ENCODE measurements at places on chromosomes 2 and 18.

GRCh38 chr18:6056171-6056910, 161.0 kb upstream of the TMEM200C start:
- DNase-seq, result peak; percentile 24

DNA sequence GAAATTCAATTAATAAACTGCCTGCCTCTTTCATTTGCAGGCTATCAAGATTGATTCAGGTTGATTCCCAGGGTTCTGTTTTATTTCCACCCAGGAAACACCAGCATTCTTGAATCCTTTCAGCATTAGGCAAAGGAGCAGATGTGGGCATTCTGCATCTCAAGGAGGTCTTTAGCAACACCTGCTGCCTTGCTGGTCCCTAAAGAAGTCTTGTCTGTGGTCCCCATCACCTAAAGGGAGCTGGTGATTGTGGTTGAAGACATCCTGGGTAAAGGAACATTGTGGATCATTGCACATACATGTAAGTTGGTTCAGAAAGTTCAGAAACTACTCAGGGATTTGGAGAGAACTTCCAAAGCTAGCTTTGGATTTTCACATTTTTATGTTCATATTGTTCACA, 78.3 kb downstream of the EVA1A start:
- DNase-seq, result no peak

- DNase-seq, result no peak
These were observed 103.1 kb upstream of the ZC3H15 start for GRCh38 chr2:186382932-186383331.

- DNase-seq, result no peak
These were observed 65.7 kb downstream of the KLHL14 start for GRCh38 chr18:32707147-32707546.

- DNase-seq, result no peak
These were observed 71.6 kb downstream of the RRM2 start for GRCh38 chr2:10193851-10194820.

GRCh38 chr2:141728886-141729285, 401.9 kb downstream of the LRP1B start:
- DNase-seq, result no peak

GRCh38 chr2:10787176-10787968, 25.2 kb downstream of the PDIA6 start:
- peak; percentile 52 for DNase-seq

GRCh38 chr2:28749526-28749925, 2.1 kb upstream of the PPP1CB start:
- no peak for DNase-seq

DNA sequence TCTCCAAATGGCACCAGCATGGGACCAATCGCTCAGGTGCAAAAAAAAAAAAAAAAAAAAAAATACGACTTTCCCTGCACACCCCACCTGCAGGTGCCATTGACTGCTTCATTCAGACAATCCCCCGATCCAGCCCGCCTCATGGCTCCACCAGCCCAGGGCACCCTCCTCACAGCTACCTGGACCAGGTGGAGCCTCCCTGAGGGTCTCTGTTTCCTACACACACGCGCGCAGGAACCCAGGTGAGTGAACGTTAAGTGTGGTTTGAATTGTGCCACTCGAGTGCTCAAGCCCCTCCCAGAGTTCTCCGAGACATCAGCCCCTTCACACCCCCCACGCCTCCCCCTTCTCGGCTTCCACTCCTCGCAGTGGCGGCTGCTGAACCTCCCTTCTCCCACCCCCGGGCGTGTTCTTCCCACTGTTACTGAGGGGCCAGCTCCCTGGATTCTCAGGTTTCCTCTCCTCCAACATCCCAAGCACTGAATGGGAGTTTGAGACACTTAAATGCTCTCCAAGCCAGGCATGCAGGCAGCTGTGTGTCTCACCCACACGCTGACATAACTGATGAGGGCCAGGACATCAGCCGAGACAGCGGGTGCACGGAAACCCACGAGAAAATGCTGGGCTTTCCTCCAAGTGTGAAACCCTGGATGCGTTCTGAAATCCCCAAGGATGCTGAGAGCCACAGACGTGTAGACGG, 88.8 kb upstream of the SNTG2 start:
- DNase-seq, result no peak

DNA sequence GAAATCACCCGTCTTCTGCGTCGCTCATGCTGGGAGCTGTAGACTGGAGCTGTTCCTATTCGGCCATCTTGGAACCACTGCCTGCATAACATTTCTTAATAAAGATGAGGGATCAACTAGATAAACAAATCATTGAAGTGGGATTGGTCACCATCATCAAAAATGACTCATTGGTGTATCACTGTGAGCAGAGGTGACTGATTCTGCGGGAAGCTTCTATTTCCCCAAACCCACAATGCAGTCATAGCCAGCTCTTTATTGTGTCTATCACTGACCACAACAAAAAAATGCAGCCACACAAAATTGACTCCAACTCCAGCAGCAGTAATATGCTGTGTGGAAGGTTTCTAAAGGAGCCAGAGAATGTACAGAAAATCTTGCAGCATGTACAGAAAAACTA, 630.7 kb upstream of the HS6ST1 start:
- DNase-seq, result no peak

- DNase-seq, result no peak
These were observed 93.8 kb downstream of the EDAR start for GRCh38 chr2:108895188-108895587.

- DNase-seq, result no peak
These were observed 42.1 kb upstream of the SIGLEC15 start for GRCh38 chr18:45783097-45784075.

DNA sequence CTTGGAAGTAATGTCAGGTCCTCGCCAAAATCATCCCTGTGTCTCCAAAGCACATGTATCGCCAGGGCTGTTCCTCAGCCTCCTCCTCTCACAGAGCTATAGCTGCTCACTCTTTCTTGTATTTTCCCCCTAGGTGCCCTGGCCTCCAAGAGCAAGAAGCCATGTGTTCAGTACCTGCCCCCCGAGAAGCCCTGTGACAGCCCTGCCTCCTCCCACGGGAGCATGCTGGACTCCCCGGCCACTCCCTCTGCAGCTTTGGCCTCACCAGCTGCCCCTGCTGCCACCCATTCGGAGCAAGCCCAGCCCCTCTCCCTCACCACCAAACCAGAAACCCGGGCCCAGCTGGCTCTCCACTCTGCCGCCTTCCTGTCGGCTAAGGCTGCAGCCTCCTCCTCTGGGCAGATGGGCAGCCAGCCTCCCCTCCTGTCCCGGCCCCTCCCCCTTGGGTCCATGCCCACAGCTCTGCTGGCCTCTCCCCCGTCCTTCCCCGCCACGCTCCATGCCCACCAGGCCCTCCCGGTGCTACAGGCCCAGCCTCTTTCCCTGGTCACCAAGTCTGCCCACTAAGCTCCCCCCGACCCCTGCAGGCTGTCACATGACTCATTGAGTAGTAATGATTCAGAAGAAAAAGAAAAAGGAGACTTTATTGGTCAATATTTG, 18.8 kb downstream of the TGOLN2 start:
- peak; percentile 26 for DNase-seq

DNA sequence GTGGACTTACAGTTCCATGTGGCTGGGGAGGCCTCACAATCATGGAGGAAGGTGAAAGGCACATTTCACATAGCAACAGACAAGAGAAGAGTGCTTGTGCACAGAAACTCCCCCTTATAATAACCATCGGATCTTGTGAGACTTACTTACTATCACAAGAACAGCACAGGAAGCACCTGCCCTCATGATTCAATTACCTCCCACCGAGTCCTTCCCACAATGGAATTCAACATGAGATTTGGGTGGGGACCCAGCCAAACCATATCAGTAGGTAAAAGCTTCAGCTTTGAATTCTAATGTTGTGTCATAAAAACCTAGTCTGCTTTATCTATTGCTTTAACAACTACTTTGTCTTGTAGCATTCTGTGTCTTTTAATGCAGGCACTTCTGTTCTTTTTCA, 140.4 kb upstream of the PIK3C3 start:
- DNase-seq, result no peak

GRCh38 chr2:33835911-33836310, 236.8 kb upstream of the FAM98A start:
- DNase-seq, result no peak

- no peak for DNase-seq
These were observed 420.1 kb upstream of the ACVR2A start for GRCh38 chr2:147424766-147425165.

DNA sequence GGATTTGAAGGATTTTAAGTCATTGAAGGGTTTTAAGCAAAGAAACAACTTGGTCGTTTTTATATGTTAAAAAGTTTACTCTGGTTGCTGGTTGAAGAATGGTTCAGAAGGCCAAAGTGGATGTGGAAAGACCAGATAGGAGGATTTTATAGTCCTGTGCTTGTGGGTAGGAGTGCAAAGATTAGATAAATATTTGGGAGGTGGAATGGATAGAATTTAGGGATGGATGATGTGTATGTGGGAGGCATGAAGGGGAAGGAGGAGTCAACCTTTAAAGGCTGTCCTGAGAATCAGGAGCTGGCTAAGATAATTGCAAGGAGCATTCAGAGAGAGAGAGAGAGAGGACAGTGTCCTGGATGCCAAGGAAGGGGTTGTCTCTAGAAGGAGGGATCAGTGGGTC, 190.1 kb upstream of the SPRED2 start:
- no peak for DNase-seq

GRCh38 chr2:64522843-64523428, 1.2 kb upstream of the AFTPH start:
- DNase-seq, result peak; percentile 92

DNA sequence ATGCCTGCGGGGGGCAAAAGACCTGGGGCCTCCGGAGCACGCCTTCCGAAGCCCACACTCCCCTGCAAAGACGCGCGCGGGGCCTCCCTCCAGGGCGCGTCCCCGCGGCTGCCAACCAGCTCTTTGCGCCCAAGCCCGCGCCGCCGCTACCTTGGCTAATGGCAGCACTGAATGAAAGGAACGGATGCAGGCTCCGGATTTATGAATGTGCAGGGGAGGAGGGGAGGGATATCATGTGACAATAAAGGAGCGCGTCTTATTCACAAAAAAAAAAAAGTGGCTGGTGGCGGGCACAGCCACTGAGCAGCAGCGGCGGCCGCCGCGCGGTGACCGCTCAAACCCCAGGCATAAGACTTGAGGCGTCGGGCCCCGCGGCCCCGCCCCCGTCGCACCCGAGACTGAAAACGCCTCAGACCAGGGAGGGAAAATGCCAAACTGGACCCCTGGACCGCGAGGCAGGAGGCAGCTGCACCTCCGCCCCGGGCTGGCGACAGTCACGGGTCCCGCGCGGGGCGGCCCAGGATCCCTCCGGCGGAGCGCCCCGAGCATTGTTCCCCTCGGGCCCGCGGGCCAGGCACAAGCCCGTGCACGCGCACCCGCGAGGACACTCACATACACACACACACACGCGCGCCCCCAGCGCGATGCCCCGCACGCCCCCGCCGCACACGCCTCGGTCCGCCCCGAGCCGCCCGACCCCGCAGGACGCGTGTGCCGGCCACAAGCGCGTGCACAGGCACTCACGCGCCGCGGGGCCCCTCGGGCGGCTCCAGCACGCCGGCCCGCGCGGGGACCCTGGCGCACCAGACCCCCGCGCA, 1.6 kb downstream of the SPRED2 start:
- DNase-seq, result peak; percentile 60

GRCh38 chr2:919672-920071, 31.0 kb upstream of the SNTG2 start:
- DNase-seq, result no peak

DNA sequence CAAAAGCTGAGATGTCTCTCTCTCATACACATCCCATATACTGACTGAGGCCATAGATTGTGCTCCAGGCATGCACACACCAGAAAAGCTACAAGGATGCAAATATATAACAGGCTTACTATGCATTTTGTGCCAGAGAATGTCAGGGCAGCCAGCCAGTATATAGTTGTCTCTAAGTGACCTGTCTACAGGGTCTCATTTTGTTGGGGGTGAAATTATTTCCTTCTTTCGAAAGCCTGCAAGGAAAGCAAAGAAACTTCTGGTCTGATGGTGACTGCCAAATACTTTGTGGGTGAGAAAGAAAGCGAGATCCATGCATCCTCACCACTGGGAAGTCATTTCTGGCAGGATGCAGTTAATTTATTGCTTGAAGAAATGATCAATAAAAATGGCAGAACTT, 70.2 kb downstream of the CDCA7 start:
- no peak for DNase-seq

DNA sequence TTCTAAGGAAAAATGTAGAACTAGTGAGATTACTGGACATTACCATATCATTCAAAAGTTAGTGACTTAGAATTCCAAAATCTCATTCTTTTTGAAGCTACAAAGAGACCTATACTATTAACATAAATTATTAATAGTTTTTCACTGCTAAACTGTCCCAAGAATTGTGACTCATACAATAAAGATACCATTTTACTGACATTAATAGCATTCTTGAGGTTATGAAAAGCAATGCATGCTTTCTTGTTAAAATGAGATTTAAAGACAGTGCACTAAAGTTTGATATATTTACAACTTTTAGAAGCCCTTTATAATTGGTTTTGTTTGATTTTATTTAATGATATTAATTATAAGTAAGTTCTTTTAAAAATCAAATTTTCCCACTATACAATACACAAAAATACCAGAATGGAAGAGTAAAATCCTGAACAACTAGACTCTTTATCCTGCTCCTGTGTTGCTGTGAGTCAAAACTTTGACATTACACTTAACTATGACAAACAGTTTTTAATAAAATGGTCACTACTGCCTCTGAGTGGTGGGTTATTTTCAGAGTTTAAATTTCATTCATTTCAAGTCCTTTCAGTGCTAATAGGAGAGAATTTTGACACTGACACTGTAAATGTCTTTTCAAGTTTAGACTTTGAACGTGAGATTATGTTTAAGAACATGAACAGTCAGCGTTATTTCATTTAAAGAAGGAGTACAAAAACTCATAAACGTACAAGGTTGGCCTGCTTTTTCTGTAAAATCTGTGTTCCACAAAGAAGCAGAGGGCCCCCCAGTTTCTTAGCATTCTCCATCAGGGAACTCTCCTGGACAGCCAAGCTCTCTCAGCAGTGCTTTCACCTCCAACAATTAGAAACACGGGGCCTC, 54.5 kb downstream of the FAM124B start:
- DNase-seq, result no peak

DNA sequence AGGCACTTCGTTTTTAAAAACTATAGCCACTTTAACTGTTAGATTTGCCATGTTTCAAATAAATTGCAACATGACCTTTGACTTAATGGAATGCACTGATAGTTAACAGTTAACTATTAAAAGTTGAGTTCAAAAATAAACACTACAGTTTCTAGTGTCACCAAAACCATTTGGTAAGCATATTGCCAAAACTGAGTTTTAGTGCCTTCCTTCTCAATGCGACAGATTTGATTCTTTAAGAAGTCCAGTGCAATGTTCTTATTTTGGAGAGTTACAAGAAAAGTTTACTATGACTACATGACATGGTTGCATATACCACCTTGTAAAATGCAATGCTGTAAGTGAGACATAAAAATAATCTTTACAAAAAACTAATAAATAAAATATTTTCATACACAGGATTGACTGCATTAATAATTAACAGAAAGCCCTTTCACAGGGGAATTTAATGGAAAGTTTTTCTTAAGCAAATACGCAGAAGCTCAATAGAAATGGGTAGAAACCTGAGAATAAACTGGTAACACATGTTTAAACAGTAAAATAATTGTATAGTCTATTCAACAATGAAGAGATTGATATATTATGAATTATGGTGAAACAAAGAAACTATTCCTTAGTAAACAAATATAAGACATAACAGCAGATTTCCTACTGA, 53.8 kb downstream of the GRB14 start:
- no peak for DNase-seq

GRCh38 chr2:209523867-209524266, 100.0 kb downstream of the MAP2 start:
- DNase-seq, result peak; percentile 41
